Stimulated activated CD4-positive, alpha-beta T cell treated with anti-CD3 and anti-CD28 coated beads, Interleukin-4, amount 100 ng/mL, for 1 hour (primary cell): ENCODE measurements at places on chromosomes 1 and 21.

- no peak for DNase-seq
Observed at GRCh38 chr1:8736927-8737326, 80.5 kb downstream of the RERE start.

DNA sequence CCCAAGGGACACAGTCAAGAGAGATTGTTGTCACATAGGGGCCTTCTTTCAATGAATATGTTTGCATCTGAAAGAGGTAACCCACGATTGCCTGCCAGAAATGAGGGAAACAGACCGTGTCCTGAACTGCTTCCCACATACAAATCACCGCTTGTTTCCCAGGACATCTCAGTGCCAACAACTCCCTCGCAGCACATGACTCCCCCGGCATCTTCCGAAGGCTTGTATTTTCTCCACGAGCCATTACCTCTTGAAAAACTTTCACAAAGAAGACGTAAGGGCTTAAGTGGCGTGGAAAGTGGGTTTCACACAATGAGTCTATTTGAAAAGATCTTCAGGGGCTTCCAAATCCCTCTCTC, 31.6 kb upstream of the PDE9A start:
- no peak for DNase-seq

GRCh38 chr1:6027591-6027990, 18.1 kb upstream of the KCNAB2 start:
- no peak for DNase-seq

DNA sequence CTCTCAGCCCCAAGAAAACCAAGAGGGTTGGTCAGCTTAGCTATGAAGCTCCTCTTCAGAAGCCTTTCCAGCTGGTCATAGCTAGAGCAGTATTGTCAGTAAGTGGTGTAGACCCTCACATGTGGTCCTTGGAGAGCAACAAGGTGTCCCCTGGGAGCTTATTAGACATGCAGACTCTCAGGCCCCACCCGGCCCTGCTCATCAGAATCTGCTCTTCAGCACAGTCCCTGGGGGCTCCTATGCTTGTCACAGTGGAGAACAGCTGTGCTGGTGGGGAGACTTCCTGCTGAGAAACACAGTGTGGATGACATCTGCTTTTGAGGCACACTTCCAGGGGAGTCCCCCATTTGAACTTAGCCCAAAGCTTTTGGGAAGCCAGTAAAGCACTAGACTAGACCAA, 21.9 kb upstream of the NEK2 start:
- no peak for DNase-seq

DNA sequence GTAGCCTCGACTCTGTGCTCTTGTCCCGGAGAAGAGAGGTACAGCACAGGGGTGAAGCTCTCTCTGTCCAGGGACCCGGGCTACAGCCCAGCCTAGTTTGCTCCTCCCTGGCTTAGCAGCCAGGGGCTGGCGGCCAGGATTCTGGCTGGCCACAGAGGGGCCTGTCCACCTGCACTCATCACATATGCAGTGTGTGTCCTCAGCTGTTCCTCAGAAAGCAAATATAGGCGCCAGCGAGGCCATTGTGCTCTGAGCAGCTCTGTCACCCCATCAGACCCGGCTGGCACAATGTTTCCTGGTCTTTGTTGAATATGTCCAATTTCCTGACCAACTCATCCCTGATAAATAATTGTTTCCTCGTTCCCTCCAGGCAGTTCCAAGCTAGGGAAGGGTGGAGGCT, 28.5 kb downstream of the KCND3 start:
- no peak for DNase-seq

GRCh38 chr1:199937161-199937560, 90.3 kb upstream of the NR5A2 start:
- DNase-seq = no peak

GRCh38 chr1:220927442-220927841, 48.2 kb downstream of the HLX start:
- no peak for DNase-seq

- DNase-seq = no peak
Observed at GRCh38 chr1:186845576-186846210, 16.9 kb downstream of the PLA2G4A start.

DNA sequence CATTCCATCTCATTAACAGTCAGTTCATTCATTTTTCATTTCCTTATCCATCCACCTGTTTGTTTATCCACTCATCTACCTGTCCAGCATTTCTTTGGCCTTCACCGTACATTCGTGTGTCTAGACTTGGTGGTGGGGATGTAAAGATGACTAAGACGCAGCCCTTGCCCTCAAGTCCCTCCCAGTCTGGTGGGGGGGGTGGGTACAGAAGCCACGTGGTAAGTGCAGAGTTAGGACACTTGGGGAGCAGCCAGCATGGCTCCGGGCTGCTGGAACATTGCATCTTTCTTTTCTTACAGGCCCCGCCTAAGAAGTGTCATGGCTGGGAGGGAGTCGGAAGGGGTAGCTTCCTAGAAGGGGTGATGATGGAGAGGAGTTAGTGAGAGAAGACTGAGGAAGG, 17.2 kb downstream of the KIF26B start:
- no peak for DNase-seq

GRCh38 chr21:42278451-42279149, 36.6 kb downstream of the TFF3 start:
- DNase-seq = no peak

DNA sequence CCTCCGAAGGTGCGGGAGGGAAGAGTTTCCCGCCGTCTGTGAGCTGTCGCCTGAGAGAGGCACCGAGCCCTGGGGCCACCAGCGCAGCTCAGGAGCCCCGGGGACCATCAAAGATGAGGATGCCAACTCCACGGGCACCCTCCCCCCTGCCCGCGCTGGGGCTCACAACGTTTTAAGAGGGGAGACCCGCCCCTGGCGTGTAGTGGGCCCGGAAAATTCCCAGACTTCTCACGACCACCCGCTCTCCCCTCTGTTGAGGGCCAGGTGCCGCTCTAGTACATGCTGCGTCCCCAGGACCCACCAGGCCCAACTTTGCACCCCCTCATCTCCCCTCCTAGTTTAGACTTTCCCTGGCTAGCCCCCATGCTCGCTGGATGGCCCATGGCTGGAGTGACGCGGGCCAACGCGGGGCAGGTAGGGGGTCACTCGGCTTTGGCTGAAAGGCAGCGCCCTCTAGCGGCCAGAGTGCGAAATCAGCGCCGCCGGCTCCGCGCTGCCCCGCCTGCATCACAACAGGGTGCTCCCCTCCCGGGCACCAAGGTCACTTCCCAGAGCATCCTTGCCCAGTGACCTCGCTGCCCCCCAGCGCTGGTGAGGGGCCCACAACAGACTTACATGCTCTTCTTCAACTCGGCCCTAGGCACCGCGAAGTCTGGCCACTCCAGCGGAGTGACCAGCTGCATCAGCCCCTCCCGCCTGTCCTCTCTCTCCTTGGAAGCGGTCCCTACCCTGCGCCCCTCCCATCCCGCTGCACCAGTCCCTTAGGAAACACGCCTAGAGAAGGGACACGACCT, 1.8 kb downstream of the CD160 start:
- peak; percentile 72 for DNase-seq

- peak; percentile 59 for DNase-seq
Observed at GRCh38 chr1:1678581-1679380, 13.8 kb downstream of the SLC35E2B start.

DNA sequence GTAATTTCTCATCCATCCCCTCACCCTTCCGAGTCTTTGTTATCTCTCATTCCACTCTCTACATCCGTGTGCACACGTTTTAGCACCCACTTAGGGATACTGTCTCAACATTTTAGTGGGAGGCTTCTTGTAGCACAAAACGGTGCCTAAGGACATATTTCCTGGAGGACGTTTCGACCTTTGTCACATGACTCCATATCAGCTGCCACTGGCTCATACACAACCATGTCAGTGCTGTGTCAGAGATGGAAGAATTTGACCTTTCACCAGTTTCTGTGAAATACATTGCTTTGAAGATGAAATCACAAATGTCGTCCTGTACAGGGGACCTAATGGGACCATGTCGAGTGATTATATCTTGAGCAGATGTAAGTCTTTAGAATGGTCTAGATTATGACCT, 15.6 kb downstream of the B3GALT5 start:
- no peak for DNase-seq

- DNase-seq = no peak
Observed at GRCh38 chr1:105678334-105678733, 1378.1 kb upstream of the PRMT6 start.

GRCh38 chr1:179742717-179743678, at the start of gene FAM163A:
Gene FAM163A (plus strand): TSS chr1:179743291. CDS start chr1:179813098, 69,807 bp downstream.
- peak; percentile 7 for DNase-seq

DNA sequence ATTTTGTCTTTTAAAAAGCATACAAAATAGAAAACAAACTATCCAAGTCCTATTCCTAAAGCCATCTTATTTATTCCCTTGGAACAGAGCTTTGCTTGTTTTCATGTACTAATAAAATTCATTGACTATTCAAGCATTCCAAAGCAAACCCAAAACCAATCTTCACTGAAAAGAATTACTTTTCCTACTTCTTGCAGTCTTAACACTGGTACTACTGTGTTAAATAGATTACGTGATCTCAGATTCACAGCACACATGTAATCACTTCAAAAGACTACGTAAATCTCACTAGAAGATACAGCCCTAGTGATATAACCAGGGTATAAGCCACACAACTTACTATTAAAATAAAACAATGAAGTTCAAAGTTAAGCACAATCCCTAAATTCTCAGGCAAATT, 39.0 kb downstream of the ZZZ3 start:
- DNase-seq = no peak

- DNase-seq = no peak
Observed at GRCh38 chr1:113946112-113946511, 17.0 kb downstream of the HIPK1 start.

DNA sequence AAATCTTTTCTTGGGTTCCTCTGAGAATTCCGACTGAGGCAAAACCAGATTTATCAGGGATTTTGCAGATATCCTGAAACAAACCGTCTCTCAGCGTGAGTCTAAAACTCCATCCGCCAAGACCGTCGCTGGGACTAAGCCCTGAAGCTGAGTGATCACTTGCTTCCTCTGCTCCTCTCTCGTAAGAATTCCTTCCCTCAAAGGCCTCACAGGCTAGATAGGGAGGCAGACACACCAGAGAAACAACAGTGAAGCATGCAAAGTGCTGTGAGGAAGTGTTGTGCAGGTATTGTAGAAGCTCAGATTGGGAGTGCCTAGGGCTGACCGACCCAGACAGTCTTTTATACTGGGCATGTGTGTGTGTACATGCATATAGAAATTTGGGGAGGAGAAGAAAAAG, 119.1 kb downstream of the RGS7 start:
- DNase-seq = no peak

GRCh38 chr1:192884241-192884640, 75.4 kb downstream of the RGS2 start:
- no peak for DNase-seq

DNA sequence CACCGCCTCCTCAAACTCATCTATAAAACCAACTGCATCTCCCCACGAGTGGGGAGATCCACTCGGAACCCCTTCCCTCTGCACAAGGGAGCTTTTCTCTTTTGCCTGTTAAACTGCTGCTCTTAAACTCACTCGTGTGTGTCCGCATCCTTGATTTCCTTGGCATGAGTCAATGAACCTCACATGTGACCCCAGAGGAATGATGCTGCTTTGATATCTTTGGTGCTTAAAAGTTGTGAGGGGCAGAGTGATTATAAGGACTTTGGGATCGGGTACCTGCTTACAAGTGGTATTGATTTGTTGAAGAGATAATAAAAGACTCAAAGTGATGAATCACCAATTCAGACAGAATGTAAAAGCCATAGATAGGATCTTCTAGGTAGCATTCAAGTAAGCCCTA, 125.3 kb downstream of the GREM2 start:
- no peak for DNase-seq

GRCh38 chr1:9066945-9067807, 2.3 kb downstream of the SLC2A5 start:
- no peak for DNase-seq

GRCh38 chr1:27102707-27103468, 52.0 kb downstream of the SLC9A1 start:
- DNase-seq = peak; percentile 83

- no peak for DNase-seq
Observed at GRCh38 chr1:118828038-118828437, 160.1 kb downstream of the TBX15 start.

DNA sequence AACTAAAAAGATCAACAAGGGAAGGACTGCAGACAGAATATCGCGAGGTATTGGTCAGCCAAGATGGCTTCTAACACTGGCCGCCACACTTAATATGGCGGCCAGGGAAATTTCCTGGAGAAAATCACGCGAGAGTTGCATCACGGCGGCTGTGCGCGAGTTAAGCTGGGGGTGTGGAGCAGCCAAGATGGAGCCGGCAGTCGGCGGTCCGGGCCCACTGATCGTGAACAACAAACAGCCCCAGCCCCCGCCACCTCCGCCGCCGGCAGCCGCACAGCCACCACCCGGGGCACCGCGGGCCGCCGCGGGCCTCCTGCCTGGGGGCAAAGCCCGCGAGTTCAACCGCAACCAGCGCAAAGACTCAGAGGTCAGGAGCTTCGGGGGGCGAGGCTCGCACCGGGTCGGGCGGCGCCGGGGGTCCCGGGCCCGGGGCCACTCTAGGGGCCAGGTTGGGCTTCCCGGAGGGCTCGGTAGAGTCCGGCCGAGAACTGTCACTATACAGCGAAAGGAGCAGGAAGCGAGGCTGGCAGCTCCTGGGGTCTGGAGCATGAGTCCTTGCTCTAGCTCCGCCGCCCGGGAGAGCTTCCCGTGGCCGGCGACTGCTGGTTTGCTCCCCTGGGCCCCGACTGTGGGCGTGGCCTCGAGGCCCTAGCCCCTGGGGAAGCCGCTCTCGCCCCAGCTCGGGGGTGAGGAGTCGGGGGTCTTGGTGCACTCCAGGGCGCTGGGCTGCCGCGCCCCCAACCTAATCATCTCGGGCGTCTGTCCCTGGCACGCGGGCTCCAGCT, at the start of gene STRIP1:
TSS of gene STRIP1 (plus strand) at position 174 of the 785 bp plus-strand sequence. CDS start at position 188, 14 bp downstream.
- peak; percentile 87 for DNase-seq
